NCI-H748 treated with DMSO at 0.1 percent for 48 hours (cell line): ENCODE measurements at places on chromosomes 5 and 9.

DNA sequence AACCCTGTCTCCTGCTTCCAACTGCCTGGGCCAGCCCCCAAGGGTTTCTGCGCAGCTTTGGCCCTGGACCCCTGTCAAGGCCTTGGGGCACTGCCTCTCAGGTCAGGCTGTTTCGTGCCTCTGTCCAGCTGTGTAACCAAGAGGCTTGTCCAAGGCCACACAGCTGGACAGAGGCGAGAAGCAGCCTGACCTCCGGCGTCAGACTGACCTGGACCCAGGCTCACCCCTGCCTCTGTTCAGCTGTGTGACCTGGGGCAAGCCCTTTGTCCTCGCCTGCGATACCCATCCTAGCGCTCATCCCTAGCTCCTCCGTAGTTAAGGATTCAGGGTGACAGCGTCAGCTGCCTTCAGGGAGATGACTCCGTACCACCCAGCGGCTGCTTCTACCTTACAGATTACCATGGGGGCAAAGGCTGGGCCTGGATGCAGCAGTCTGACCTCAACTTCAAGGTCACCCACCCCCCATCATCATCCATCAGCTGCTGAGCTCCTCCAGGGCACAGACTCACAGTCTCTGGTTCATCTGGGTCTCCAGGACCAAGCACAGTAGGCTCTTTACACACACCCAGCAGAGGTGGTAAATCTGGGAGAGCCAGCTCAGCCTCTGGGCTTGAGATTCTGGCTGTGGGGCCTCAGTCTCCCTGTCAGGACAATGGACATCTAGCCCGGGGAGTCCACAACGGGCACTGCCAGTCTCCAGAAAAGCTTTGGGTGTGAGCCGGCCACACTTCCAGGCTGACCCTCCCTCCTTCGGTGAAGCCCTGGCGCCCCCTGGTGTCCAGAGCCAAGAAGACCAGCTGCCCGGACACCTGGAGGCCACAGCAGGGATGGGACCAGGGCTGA lies 7.9 kb downstream of the AK1 start:
- peak; percentile 55 for DNase-seq

GRCh38 chr9:70255486-70255885 lies 3.3 kb upstream of the SMC5 start:
- no peak for DNase-seq

GRCh38 chr5:167593329-167594060 lies 698.0 kb upstream of the WWC1 start:
- DNase-seq = no peak

GRCh38 chr5:113510836-113511451 lies 2.5 kb upstream of the YTHDC2 start:
- peak; percentile 11 for DNase-seq

- no peak for DNase-seq
These were observed at the start of gene TNFSF15 for GRCh38 chr9:114805670-114806525. Gene TNFSF15, minus strand, starts transcription at chr9:114806039. Its CDS starts 27 bp downstream, at chr9:114806012.

DNA sequence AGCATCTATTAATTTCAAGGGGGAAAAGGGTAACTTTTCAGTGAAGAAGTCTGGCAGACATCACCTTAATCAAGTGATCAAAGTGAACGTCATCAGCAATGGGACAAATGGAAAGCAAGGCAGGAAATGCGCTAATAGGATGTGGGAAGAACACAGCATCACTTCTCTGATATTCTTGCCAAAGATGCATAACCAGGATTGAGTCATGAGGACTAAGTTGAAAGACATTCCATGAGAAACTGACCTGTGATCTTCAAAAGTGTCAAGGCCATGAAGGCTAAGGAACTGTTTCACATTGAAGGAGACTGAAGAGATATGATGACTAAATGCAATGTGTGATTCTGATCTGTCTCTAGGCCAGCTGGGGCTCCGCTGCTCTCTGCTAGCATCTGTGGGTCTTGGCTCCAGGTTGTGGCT lies 92.9 kb downstream of the NDFIP1 start:
- DNase-seq = no peak

GRCh38 chr5:92640340-92640739 lies 940.7 kb downstream of the NR2F1-AS1 start:
- peak; percentile 36 for DNase-seq
